ENCODE measurements at places on chromosomes 2 and 18.

- no peak for DNase-seq
Observed at GRCh38 chr18:72444798-72445155, 99.4 kb downstream of the CBLN2 start.

GRCh38 chr2:121860758-121861227 lies 105.3 kb downstream of the TSN start:
- DNase-seq, result no peak

GRCh38 chr2:190972846-190973245 lies 41.1 kb downstream of the STAT1 start:
- DNase-seq, result no peak

DNA sequence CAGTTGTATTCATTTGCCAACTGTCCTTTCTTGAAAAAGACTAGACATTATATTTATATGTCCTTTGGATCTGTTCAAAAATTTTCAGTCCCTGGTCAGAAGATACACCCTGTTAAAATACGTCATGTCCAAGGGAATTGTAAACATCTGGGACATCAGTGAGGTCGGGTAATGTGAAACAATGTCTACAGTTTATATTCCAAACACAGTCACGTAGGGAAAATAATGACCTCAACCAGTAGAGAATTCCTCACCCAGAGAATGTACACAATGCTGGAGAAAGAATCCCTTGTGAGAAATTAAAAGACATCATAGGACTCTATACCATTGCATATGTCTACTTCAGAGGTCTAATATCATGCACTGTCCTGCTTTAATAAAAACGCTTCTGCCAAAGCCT lies 888.0 kb upstream of the CHAC2 start:
- no peak for DNase-seq

- DNase-seq, result no peak
Observed at GRCh38 chr2:164589522-164589921, 31.8 kb downstream of the GRB14 start.

GRCh38 chr2:12141618-12142258 lies 395.3 kb downstream of the LPIN1 start:
- no peak for DNase-seq

GRCh38 chr2:157173740-157174184 lies 83.7 kb upstream of the GALNT5 start:
- no peak for DNase-seq

GRCh38 chr18:44626236-44626635 lies 54.5 kb upstream of the SETBP1 start:
- no peak for DNase-seq

DNA sequence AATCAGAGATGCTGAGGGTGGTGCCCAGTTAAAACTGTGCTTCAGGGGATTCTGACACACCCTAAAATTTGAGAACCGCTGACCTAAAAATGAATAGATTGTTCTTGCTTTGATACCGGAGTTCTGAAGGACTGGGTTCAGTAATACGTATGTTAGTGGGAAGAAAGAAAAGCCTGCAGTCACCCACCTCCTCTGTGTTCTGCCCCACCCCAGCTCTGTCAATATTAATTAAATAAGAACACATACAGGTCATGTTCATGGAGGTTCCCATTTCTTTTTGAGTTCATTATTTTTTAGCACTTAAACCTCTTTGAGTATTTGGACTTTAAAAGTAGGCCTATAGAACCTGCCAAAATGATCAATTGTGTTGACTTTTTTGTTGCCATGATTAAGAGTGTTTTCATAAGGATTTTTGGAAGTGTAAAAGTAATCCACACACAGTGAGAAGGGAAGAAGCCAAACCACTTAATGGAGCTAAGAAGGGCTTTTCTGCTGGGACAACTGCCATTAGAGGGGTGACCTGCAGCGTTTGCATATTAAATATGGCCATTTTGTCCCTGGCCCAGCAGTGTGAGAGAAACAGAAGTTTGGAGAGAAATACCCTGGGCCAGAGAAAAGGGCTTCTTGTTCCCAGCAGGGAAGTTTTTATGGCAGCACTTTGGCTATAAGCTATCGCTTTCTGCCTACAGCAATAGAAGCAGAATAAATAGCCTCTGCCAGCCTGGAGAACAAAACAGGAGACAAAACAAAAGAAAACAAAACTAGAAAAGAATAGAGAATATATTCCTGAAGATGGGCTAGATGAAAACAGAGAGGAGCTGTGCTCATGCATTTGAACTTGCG lies 80.7 kb upstream of the RNF152 start:
- DNase-seq, result no peak

GRCh38 chr2:63029058-63029457 lies 21.6 kb upstream of the OTX1 start:
- DNase-seq, result no peak

DNA sequence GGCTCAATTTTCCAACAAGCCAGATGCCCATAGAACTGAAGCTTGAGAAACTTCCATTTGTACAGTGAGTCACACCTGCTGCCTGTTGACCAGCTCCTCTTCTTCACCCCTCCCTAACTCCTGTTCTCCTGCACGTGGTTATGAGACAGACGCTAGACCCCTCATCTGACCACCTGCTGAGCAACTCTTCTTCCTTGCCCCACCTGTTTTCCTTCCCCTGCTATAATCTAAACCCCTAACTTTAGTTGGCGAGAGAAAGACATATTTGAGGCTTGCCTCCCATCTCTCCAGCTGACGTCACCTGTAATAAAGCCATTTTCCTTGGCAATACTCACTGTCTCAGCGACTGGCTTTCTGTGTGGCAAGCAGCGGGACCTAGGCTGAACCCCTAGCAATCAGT lies 22.3 kb upstream of the ITM2C start:
- no peak for DNase-seq

DNA sequence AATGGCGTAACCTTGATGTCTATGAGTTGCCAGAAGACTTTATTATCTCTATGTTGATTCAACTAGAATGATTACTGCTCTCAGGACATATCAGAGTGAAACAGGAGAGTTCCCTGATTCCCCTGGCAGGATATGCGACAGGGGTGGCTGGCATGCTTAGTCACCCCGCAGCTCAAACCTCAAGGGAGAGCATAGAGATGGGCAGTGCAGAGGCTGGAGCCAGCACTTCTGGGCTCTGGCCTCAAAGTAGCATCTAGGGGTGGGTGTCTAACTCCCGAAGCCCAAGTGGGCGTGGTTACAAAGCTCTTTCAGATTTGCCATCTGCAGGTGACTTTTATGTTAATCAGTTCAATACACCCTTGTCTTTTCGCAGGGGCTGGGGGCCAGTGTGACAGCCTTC lies 391.6 kb downstream of the ADCYAP1 start:
- DNase-seq, result no peak

DNA sequence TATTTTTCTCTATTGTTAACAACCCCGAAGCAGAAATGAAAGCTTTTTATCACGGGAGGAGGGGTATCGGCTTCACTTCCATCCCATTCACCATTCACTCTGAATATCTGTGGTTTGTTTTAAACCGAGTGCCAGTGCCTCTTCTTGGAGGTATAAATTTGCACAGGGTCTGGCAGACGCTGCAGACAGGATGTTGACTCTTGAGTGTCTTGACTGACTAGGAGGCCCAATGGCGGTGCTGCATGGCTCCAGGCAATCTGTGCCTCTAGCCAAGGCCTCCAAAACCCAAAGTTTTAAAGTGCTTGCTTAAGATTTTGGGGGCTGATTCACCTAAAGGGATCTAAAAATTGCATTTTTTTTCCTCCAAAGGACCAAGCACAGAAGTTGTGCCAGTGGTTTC lies 183.8 kb downstream of the LTBP1 start:
- no peak for DNase-seq

GRCh38 chr2:8102470-8102869 lies 579.4 kb upstream of the ID2 start:
- no peak for DNase-seq

Data from DMS79 (cell line).